Right kidney (tissue), 9 donors: ENCODE measurements at places on chromosomes 6 and 20.
A peak's percentile ranks its signal among the peaks of the same experiment; 100 is the strongest.

- peak; percentile 23 for DNase-seq
Observed at GRCh38 chr20:61135968-61136367, 116.1 kb upstream of the CDH4 start.

GRCh38 chr20:22503577-22503976 lies 80.8 kb downstream of the FOXA2 start:
- no peak for DNase-seq

GRCh38 chr6:110158479-110158878 lies 21.0 kb downstream of the WASF1 start:
- no peak for DNase-seq

DNA sequence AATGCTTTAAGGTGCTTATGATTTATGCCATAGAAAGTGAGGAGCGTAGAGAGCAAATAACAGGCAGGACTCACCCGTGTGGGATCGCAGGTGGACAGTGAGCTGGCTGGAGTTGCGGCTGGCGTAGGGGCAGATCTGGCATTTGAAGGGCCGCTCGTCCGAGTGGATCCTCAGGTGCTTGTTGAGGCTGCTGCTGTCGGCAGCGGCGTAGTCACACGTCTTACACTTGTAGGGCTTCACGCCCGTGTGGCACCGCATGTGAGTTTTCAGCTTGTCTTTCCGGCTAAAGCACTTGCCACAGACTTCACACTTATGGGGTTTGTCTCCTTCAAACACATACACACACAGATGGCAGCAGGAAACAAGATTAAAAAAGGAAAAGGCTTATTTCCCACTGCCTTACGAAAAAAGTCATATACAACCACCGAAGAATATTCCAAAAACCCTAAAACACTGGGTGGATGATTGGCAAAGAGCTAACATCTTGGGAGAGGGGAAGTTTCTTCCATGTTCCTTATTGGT lies 31.5 kb downstream of the ZFP64 start:
- no peak for DNase-seq

DNA sequence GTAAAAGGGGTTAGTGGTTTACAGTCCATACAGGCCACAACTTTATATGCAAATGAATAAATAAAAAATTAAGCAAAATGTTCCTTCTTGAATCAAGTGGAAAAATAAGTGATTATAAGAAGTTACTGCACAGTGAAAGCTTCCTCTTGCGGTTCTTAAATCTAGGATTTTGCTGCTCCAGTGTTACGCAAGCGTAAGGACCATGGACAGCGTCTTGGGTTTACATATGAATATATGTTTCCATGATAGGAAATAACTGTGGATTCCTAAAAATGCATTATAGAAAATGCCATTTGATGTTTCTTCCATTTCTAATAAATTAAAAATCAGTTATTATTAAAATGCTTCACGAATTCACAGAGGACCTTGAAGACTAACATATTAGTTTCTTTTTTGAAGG lies 176.6 kb upstream of the POU3F2 start:
- no peak for DNase-seq

DNA sequence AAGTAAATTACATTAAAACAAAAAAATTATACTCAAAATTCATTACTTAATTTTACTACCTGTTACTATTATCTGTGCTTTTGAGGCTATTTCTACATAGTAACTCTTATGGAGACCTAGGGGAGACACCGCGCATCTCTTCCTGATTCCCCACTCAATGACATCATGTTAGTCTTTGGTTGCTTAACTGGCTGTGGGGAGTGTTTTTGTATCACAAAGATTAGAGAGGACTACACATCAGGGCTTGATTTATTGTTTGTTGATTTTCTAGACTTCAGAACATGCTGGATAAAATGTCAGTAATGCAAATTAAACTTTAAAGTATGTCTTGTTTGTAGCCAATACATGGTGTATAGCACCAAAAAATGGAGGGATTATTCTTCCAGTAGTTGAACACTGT lies 26.0 kb downstream of the SLC2A10 start:
- no peak for DNase-seq

- DNase-seq = no peak
Observed at GRCh38 chr6:44439270-44440045, 52.0 kb downstream of the CDC5L start.
